ENCODE measurements at places on chromosomes 11 and 22.

DNA sequence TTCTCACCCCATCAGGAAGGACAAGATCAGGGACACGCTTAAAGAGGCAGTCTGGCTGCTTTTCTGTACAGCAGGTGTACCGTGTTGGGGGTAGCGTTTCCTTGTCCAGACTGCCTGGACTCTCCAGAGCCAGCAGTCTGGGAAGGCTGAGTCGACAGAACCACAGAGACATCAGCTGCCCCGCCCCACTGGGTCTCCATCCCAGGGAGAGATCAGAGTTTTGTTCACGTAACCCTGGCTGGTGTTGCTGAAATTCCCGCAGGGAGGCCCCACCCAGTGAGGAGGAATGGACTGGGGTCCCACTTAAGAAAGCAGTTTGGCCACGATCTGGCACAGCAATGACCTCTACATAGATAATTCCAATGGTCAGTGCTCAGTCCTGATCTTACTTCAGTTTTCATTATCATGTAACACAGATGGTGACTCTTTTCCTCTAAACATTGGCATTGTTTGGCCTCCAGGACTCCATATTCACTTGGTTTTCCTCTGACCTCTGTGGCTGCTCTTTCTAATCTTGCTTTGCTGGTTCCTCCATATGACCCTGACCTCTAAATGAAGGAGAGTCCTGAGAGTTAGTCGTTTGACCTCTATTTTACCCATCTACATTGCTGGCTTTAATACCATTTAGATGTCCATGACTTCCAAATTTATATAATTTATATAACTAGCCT is 89.6 kb upstream of the LRRC55 start:
- no peak for DNase-seq

DNA sequence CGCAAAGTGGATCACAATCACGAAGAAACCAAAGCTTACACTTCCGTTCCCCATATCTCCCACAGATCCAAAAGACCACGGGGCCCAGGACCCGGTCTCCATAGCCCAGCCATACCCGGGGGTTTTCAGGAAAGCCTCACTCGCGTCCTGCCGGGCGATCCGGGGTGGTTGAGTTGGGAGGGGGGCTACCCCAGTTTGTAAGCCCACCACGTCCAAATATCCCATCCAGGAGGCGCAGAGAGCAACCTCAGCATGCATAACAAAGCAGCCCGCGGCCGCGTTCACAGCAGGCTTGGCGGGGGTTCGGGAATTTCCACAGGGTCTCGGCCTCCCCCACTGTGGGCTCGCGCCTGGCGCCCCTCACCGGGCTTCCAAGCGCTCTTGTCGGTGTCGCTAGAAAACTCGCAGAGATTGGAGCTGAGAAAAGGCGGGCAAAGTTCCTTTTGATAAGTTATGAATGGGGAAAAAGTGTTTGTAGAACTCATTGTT is 9.5 kb downstream of the SDF2L1 start:
- no peak for DNase-seq

DNA sequence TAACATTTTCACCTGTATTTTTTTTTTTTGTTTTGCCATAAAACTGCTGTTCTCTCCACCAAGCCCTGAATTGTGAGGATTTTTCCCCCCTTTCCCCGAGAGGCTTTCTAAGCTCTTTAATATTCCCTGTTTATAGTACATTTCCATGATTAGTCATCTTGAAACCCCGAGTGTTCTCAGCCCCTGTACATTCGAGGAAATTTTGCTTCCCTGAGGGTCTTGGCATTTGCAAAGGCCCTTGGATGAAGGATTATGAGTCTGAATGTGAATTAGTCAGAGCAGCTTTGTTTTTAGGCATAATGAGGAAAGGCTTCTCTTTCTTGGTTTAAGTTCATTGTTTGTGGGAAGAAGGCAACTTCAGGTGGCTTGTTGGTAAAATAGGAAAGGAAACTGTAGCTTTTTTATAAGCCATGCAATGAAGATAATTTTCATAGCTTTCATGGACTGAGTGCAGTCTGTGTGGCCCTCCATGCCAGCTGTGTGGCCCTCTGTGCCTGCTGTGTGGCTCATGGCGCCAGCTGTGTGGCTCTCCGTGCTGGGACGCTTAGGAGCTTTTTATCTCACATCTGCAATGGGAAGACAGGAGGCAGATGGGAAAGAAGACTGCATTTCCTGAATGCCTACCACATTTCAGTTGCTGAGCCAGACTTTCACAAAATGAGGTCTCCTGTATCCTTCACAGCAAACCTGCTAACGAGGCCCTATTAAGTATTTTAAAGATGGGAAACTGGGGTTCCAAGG is 129.0 kb downstream of the TEAD1 start:
- peak; percentile 60 for DNase-seq

- DNase-seq = no peak
Measured at GRCh38 chr22:43476341-43476740, 64.5 kb downstream of the MPPED1 start.

GRCh38 chr22:20464096-20464614 is 26.5 kb upstream of the SCARF2 start:
- DNase-seq = no peak

DNA sequence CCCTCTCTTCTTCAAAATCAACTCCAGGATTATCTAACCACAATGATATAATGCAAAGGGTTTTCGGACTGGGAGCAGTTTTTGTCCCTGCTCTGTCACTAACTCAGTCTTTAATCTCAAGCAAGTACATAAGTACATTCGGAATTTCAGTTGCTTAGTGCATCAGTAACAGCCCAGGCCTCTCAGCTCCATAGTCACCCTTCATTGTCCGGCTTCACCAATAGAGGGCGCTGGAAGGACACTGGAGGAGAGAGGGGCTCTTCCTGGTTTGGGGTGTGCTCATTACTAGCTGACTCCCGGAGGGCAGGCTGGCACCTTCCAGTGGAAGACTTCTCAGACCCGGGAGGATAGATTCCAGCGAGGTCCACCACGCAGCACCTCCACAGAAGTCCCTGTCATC is 90.4 kb upstream of the PDGFD start:
- DNase-seq = peak; percentile 19

- DNase-seq = no peak
Measured at GRCh38 chr11:69014084-69014851, 1.2 kb upstream of the MRGPRF start.

Measured in fibroblast of the aortic adventitia (primary cell).